A549 treated with Mapracorat at 1 μM for 4 hours (cell line): ENCODE measurements at places on chromosomes 6 and 20. TPM values are rescaled to one million over a fixed set of nuclear protein-coding genes. Genes with fewer than 3 reads are reported as not detected.

CDSN gene
- 0.05 TPM in 1 of 5 replicates, not detected in the others for total RNA-seq

MAPK13 gene
- 0.28 to 1.00 TPM (median 0.74 TPM) in 5 replicates for total RNA-seq

TNNC2 gene
- total RNA-seq, result 0.28 TPM in 1 of 5 replicates, not detected in the others

TFEB gene
- 6.6 to 9.0 TPM (median 8.3 TPM) in 5 replicates for total RNA-seq

WDR46 gene
- total RNA-seq, result 48.0 to 54.9 TPM (median 53.1 TPM) in 5 replicates

PLG gene
- total RNA-seq, result not detected in 5 replicates

FAXC gene
- total RNA-seq, result 5.9 to 8.9 TPM (median 6.6 TPM) in 5 replicates

TGM3 gene
- total RNA-seq, result 0.06 to 0.22 TPM in 2 of 5 replicates, not detected in the others

ZFP57 gene
- not detected in 5 replicates for total RNA-seq

WFDC5 gene
- total RNA-seq, result not detected in 5 replicates

GTSF1L gene
- not detected in 5 replicates for total RNA-seq

SLC17A9 gene
- total RNA-seq, result 0.06 to 0.18 TPM (median 0.09 TPM) in 3 of 5 replicates, not detected in the others

VWA7 gene
- total RNA-seq, result 0.72 to 2.2 TPM (median 1.4 TPM) in 5 replicates

KHDC1 gene
- 3.1 to 4.0 TPM (median 3.5 TPM) in 5 replicates for total RNA-seq

ARMH2 gene
- total RNA-seq, result not detected in 5 replicates

TINAG gene
- total RNA-seq, result 0.25 to 0.30 TPM in 2 of 5 replicates, not detected in the others

FOXA2 gene
- total RNA-seq, result 12.4 to 19.1 TPM (median 16.7 TPM) in 5 replicates

LPA gene
- 0.02 to 0.17 TPM (median 0.06 TPM) in 4 of 5 replicates, not detected in the other for total RNA-seq

OPN5 gene
- not detected in 5 replicates for total RNA-seq

BMP2 gene
- total RNA-seq, result 0.20 to 0.45 TPM (median 0.33 TPM) in 5 replicates
